Forelimb muscle (tissue), 1 donor: ENCODE measurements at places on chromosomes 2 and 18. TPM values are rescaled to one million over a fixed set of nuclear protein-coding genes. Genes with fewer than 3 reads are reported as not detected.

- no peak for DNase-seq
These were observed 129.2 kb downstream of the IKZF2 start for GRCh38 chr2:213021971-213022899.

DNA sequence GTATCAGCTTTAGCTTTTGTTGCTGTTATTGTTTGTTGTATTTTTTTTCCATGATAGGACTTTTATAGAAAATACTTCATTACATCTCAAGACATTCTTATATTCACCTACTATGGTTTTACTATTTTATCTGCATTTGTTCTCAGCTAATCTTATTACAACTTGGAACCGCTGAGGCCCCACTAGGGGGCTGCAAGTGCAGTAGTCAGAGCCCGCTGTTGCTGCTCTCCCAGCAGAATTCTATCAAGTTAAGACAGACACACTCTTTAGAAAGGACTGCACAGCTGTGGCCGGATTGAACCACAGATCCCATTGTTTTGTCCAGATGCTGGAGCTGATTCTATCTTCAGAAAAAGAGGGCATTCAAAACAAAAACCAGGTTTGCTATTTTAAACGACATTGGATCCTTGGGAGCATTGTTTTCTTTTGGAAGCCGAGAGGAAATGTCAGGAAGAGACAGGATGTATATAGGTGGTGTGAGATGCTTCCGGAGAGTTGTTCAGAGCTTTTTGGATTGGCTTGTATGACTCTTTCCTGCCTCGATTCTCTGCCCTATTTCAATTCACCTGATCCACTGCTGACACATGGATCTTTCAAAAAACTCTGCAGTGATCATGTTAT, 105.7 kb upstream of the GAREM1 start:
- no peak for DNase-seq

DNA sequence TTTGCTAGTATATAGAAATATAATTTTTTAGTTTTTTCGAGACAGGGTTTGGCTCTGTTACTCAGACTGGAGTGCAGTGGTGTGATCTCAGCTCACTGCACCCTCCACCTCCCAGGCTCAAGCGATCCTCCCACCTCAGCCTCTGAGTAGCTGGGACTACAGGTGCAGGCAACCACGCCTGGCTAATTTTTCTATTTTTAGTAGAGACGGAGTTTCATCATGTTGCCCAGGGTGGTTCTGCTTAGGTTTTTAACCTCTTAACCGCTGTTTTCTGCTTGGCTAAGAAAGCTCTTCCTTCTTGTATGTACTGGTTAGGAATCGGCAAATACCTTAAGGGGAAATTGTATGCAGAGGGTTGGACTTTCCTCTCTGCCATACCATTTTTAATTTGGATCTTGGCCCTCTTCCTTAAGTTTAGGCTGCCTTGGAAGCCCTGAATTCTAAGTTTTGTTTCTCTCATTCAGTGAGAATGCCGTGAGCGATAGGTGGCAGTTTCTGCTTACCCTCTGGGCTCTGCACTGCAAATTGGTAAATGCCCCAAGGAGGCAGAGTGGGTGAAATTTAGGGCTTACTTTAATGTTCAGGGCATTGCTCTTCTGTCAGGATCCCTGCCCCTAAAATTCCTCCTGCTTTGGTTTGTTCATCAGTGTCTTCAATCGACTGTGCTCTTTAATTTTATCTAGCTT, 32.3 kb downstream of the EML6 start:
- no peak for DNase-seq

DNA sequence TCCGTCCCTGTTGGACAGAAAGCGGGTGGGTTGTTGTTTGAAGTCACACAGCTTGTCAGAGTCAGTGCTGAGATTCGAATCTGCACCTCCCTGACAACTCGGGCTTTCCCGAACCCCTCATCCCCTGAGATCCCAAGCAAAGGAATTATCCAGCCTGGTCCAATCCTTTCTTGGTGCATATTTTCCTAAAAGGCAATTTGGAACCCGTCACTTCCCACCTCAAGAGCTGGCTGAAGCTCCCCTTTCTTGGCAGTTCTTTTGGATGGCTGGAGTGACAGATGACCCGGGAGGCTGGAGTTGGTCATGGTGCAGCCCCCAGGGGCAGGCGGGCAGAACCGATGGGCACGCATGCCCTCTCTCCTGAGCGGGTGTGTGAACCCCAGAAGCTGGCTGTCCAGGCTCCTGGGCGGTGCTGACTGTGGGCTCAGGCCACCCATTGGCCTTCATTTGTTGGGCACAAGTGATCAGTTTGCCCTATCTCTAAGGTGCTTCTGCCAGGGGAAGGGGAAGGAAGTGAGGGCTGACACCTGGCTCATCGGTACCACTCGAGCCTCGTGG, 97.8 kb downstream of the ASB1 start:
- DNase-seq, result no peak

- DNase-seq, result no peak
These were observed 10.0 kb downstream of the PRELID3A start for GRCh38 chr18:12417687-12418086.

DNA sequence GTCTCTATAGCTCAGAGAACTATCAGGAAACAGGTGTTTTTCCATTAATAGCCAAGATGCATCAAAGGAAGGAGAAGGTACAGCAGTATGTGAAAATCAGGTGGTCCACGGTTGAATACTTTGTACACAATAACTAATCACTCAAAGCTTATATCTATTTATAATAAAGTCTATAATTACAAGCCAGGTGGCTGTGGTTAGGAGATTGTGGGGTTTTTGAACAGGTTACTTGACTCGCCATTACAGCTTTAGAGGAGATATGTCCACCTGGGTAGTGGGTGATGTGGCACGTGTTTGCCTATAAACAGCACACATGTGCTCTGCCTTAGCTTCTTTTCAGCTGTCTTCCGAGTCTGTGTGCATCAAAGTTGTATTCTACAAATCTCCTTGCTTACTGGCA, 892.2 kb upstream of the ZEB2 start:
- DNase-seq, result no peak

INO80B gene
- 19.0 TPM for polyA plus RNA-seq

PLA2R1 gene
- 1.9 TPM for polyA plus RNA-seq

GRCh38 chr2:44759823-44760222, 181.7 kb upstream of the SIX3 start:
- DNase-seq, result no peak

DNA sequence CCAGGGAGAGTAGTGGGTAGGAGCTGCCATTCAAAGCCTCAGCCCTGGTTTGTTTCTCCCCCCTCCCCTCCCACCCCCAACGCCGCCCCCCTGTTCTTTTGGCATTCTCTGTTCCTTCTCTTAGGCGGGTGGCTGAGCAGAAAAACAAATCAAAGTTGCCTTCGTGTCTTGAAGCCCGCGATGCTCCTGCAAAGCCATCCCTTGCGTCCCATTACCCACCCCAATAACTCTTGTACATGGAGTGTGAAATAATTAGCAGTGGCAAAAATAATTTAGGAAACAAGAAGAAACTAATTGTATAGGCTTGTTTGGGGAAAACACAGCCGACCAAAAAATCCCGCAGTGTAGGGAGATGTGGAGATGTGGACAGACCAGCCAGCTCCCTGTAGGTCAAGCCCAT, 59.6 kb downstream of the CELF4 start:
- no peak for DNase-seq

TYW5 gene
- 8.6 TPM for polyA plus RNA-seq

PDE11A gene
- polyA plus RNA-seq, result 1.00 TPM

DNA sequence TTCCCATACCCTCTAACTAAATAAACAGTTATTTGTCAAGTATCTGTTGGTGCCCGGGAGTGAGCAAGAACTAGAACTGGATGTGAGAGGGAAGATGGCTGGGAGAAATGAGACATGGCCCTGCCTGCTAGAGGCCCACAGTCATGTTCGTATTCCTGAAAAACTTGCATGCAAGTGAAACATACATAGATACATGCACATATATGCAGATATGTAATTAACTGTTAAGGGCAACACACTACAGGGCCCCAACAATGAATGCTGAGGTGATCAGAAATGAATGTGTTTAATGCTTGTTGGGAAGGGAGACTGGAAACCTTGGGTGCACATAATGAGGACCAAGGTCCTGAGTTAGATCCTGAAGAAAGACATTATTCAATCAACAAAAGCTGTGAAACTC, 49.8 kb downstream of the ADD2 start:
- no peak for DNase-seq

- DNase-seq, result peak; percentile 25
These were observed 230.9 kb upstream of the SLC14A2 start for GRCh38 chr18:45384137-45384961.

EMX1 gene
- 0.08 TPM for polyA plus RNA-seq

DNA sequence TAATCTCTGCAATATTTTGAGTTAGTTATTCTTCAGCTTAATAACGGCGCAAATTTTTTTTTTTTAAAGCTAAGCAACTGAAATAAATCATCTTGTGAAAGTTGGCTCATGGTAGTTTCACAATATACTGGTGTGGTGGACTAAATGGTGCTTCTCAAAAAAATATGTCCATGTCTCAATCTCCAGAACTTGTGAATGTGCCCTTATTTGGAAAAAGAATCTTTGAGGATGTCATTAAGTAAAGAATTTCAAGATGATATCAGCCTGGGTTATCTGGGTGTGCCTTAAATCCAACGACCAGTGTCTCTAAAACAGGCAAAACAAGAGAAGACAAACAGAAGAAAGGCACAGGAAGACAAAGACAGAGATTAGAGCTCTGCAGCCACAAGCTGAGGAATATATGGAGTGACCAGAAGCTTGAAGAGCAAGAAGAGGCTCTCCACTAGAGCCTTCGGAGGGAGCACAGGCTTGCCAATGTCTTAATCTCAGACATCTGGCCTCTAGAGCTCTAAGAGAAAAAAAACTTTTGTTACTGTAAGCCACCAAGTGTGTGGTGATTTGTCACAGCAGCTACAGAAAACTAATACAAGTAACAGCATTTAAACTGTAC, 71.4 kb downstream of the HNMT start:
- no peak for DNase-seq

- no peak for DNase-seq
These were observed 150.5 kb upstream of the HS6ST1 start for GRCh38 chr2:128469203-128469602.

PIEZO2 gene
- 31.0 TPM for polyA plus RNA-seq

DNA sequence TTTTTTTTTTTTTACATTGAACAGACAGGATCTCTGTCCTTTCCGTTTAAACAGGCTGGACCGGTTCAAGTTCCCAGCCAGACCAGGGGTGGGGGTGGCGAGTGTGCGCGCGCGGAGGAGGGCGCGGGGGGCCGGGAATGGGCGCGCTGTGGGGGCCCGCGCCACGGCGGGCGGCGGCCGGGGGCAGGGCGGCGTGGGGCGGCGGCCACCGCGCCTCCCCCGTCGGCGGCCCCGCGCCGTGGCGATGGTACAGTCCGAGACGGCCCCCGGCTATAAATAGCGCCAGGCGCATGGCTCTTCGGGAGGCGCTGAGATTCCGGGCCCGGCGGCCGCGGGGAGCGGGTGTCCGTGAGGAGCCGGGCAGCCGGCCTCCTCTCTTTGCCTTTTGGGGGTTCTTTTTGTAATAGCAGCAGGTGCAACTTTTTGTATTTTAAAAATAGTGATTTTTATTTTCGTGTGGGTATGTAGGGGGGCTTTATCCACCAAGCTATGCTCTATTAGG, 430 bp upstream of the CELF4 start:
- DNase-seq, result no peak

GRCh38 chr2:218875692-218876246, 4.9 kb upstream of the WNT10A start:
- no peak for DNase-seq

DNA sequence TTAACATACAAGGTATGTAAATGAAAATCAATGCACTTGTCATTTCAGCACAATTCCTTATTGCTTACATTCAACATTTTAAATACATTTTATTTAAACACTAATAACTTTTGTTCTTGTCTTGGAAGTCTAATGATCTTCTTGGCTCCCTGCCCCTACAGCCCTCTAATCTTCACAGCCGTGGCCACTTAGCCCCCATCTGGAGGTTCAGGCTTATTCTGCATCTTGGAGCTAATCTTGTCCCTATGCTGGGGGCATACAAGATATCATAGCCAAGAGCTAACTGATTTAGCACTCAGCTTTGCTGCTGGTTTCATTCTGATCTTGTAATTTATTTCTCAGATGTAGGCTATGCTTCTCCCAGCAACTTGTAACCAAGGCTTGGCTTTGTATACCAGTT, 140.8 kb downstream of the TMEFF2 start:
- DNase-seq, result no peak

- no peak for DNase-seq
These were observed 289.3 kb downstream of the RPRM start for GRCh38 chr2:153189091-153189888.

GRCh38 chr2:29326926-29327325, 211.7 kb downstream of the CLIP4 start:
- DNase-seq, result no peak

GRCh38 chr18:8946066-8946838, 156.2 kb upstream of the NDUFV2 start:
- DNase-seq, result no peak

TANK gene
- 27.9 TPM for polyA plus RNA-seq

DNA sequence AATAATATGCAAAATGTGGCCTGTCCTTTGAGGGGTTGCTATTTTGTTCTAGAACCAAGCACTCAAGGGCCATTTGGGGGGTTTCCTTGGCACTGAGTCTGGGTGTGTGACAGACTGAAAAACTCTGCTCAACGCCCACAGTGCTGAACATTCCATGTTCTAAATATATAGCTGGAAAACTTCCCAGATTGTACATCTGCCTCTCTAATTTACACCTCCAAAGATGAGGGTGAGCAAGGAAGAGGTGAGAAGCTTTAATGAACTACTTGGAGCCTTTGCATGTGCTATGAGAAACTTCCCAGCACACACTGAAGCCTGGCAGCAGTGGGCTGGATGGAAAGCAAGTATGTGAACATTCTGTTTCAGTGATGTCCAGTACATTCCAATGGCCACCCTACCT, 296.7 kb upstream of the KCNH7 start:
- DNase-seq, result no peak

DNA sequence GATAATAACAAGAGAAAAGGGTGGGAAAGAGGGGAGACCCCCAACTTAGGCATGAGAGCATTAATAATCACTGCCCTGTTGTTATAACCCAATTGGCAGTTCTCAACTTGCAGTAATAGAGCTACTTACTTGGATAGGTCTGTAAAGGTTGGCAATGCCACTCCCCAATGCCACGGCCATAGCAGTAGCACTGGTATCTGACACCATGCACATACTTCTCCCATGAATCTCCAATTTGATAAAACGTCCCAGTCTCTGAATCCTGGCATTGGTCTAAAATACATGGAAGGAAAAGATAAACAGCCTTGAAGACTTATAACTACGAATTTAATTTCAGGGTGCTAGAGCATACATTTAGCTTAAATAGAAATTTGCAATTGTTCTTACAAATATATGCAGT, 16.8 kb downstream of the FN1 start:
- DNase-seq, result no peak

DNA sequence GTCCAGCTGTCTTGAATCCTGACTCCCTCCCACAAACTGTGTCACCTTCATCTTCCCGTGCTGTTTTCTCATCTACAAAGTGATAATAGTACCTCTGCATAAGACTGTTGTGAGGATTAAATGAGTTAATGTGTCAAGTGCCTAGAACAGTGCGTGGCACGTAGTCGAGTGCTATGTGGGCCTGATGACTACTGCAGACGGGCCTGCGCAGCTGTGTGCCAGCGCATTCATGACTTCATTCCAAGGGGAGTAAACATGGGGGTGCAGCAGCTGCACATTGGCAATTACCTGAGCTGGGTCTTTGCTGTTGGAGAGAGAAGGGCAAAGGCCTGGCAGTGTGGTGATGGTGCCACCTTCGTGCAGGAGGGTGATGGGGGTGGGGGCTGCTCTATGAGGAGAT, 5.0 kb downstream of the TEX44 start:
- no peak for DNase-seq
